ENCODE measurements at places on chromosomes 2 and 18.

DNA sequence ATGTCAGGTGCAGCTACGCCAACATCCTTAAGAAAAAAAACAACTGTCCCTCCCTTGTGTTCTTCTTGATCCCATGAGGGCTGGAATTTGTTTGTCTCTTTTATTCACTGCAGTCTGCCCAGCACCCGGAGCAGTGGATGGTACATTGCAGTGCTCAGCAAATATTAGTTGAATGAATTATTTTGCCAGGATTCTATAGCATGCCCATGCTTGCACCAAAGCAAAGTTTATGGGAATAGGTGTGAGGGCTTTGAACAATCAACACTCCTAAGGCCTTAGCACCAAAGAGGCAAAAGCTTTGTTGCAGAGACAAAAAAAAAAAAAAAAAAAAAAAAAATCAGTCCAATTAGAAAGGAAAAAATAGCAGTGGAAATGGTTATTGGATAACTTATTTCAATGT, 28.7 kb upstream of the DCC start:
- no peak for DNase-seq

GRCh38 chr2:219624565-219624964, 2.9 kb upstream of the SLC4A3 start:
- DNase-seq = no peak

GRCh38 chr2:101105654-101106053, 45.5 kb downstream of the TBC1D8 start:
- DNase-seq = no peak

GRCh38 chr2:130251873-130252620, 53.8 kb upstream of the TUBA3E start:
- DNase-seq = no peak

DNA sequence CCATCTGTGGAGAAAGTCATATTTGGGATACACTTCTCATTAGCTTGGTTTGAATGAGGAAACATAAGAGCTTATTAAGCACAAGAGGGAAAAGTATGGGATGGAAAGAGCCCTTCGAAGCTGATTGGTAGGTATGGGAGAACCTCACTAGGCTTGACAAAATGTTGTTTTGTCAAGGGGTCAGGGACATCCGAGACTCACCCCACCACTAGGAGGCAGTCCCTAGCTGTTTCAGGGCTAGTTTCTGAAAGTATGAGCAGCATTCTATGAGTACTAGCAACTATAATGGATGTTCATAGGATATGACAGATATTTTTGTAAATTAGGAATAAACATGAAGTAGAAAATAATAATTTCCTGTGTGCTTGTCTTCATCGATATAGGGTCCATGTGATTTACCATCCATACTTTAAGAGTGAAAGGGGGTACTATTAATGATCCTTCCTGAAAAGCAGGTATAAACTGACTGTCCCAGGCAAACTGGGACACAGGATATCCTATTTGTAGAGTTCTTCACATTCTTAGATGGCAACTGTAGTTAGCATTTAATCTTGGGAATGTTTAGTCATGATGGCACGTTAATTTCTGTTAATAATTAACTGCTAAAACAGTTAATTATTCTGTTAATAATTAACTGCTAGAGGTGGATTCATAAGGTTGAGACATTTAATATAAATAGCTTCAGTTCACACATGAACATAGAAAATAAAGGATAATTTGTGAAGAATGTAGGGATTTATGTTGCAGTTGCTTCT, 28.4 kb downstream of the OTX1 start:
- DNase-seq = no peak

GRCh38 chr2:218618102-218618860, 10.6 kb downstream of the PLCD4 start:
- DNase-seq = no peak

DNA sequence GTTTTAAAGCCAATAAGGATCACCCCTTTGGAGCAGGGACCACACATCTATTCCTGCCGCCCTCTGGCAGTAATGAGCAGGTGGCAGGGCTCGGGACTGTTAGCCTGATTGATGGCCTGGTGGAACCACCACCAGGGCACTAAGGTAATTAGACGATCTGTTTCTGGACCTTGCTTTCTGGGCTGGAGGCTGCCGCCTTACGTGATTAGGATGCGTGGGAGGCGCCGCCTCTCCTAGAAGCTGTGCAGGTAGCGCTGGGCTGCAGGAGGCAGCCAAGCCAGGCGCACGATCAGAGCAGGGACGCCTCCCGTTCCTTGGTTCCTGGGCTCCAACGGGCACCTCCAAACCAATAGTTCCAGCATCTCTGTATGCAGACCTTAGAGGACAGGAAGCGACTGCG, 242.6 kb upstream of the RAB12 start:
- DNase-seq = no peak

- no peak for DNase-seq
Measured at GRCh38 chr2:64213532-64214275, 69.5 kb upstream of the PELI1 start.

DNA sequence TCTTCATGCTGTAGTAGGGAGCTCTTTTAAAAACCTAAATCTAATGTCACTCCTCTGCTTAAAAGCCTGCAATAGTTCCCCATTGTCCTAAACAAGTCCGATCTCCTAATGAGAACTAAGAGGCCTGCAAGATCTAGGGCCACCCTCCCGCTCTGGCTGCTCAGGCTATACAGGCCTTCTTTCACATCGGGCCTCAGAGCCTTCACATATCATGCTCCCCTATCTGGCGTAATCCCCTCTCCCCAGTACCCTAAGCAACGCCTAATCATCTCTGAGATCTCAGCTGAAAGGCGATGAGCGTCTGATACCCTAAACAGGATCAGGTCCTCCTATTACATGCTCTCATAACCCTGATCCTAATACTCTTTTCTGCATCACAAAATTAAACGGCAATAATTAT, 1.9 kb downstream of the MAP4K3 start:
- no peak for DNase-seq

GRCh38 chr2:39845460-39846146, 66.5 kb upstream of the THUMPD2 start:
- DNase-seq = no peak

GRCh38 chr2:197515315-197515738, 539 bp upstream of the MOB4 start:
- peak; percentile 54 for DNase-seq

DNA sequence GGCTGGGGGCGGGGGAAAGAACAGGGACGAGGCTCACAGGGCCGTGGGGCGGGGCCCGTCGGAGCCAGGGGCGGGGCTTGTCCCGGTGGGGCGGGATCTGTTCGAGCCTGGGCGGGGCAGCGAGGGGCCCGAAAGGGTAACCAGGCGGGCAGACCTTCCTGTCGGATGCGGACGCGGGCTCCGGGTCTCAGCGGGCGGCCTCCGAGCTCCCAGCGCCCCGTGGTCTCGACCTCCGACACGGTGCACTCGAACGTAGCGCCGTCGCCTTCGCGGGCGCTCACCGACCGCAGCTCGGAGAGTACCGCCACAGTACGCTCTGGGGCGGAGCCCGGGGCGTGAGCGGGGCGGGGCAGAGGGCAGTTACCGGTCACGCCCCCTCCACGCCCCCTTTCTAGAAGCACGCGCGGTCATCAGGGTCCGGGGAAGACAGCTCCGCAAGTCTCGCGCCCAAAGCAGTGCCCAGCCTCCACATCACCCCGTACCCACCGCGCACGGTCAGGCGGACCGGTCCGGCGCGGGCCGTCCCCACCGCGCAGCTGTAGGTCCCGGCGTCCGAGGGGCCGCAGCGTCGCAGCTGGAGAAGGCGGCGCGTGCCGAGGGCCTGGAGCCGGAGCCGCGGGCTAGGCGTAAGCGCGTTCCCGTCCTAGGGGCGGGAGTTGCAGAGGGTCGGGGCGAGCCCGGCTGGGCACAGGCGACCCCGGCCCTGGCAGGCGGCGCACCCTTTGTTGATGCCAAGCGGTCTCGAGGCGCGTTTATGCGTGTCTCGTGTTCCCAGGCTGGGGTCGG, 8.7 kb downstream of the TMEM198 start:
- peak; percentile 83 for DNase-seq

- no peak for DNase-seq
Measured at GRCh38 chr2:24448797-24449196, 42.3 kb upstream of the NCOA1 start.

DNA sequence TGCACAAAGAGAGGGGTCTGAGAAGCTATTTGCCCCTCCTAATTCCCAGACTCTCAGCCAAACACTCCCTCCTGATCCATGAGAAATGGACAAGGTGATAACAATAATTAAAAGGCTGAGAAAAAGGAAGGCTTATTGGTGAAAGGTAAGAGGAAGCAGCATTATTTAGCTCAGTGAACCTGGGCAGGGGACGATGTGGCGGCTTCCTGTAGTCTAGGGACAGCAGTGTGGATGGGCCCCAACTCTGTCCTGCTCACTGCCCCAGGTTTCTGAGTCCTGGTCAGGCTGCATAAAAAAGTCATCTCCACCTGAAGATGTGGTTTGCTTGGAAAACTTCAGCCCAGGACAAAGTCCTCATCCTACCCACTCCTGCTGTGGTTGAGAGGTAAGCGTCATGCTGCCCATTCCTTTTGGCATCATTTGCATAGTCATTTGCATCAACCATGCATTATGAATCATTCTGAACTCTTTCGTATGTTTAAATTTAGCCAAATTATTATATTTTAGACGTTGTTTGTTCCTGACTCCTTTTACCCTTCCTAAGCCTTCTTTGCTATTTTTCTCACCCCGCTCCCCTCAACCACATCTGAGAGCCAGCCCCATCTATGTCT, 126.8 kb downstream of the CLIP4 start:
- DNase-seq = no peak

DNA sequence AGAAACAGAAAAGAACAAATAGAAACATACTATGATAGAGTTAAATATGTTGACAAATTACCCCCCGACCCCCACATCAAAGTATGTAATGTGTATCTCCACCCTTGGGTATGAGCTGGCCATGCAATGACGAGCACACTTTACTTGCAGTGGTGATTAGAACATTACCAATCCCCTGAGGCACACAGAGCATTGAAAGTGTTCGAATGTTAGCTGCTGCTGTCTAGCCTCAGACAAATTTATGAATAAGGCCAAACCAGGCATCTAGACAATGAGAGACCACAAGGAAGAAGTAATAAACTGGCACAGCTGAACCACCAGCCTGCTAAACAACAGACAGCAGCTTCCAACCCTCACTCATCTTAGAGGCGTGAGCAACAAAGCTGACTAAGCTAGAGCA, 380.5 kb downstream of the DSEL start:
- no peak for DNase-seq

DNA sequence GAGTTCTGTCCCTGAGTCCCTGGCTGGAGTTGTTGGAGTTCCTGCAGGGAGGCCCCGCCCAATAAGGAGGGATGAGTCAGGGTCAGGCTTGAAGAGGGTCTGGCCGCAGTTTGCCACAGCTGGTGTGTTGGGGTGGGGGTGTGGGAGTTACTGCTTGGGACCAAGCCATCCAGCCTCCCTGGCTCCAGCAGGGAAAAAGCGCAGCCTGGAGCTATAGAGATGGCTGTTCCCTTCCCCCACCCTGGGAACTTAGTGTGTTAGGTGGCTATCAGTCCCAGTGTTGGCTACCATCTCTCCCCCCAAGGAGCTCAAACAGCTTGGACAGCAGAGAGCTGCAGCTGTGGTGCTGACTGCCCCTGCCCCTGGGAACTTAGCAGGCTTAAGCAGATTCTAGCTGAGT, 13.2 kb upstream of the TANK start:
- DNase-seq = no peak

DNA sequence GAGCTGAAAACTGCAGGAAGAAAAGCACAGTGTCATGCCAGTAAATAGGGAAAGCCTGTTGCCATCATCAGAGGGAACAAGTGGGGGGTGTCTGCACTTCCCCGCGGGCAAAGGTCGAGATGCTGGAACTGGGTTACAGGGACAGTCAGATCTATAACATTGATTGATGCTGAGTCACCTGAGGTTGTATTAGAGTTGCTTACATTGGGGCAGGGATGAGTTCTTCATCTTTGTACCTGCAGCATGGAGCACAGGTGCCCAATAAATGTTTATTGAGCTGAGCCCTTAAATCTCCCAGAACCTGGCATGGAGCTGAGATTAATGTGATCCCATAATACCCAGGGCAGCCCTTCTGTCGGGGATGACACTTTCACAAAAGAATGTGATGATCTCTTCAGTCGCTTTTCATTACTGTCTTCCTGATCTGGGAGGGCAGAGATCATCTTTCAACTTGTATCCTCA, 5.9 kb upstream of the RNF152 start:
- no peak for DNase-seq

GRCh38 chr2:27306573-27307286, 1.5 kb downstream of the UCN start:
- no peak for DNase-seq

DNA sequence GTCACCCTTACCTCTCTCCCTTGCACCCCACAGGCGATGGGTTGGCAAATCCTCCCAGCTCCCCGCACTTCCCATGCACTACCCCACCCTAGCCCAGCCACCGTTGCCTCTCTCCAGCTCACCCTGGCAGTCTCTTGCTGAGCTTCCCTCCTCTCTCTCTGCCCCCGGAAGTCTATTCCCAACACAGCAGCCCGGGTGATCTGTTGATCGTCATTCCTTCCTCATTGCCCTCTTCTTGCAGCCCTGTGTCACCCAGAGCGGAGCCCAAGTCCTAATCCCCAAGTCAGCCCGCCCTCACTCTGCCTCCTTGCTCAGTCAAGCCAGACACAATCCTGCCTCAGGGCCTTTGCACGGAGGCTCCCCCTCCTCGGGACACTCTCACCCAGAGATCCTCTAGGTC, 55.2 kb downstream of the CIB4 start:
- no peak for DNase-seq

GRCh38 chr2:241770185-241770935, 6.3 kb upstream of the GAL3ST2 start:
- DNase-seq = no peak

GRCh38 chr2:239917125-239917956, 107.8 kb downstream of the NDUFA10 start:
- DNase-seq = no peak

DNA sequence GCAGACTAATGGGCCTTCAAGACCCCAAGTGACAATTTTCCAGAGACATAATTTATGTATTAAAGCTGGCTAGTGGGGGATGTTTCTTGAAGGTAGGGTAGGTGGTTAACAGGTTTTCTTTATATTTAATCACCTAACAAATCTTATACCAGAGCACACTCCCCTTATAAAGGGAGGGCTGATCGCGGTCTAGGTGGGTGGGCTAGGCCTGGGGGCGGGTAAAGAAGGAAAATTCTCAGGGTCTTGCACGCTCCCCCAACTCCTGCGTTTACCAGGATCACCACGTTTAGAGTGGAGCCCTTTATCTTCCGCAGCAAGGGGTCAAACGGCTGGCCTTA, 19.9 kb upstream of the CXXC1 start:
- DNase-seq = no peak

GRCh38 chr2:11406958-11407381, 59.0 kb downstream of the E2F6 start:
- no peak for DNase-seq

DNA sequence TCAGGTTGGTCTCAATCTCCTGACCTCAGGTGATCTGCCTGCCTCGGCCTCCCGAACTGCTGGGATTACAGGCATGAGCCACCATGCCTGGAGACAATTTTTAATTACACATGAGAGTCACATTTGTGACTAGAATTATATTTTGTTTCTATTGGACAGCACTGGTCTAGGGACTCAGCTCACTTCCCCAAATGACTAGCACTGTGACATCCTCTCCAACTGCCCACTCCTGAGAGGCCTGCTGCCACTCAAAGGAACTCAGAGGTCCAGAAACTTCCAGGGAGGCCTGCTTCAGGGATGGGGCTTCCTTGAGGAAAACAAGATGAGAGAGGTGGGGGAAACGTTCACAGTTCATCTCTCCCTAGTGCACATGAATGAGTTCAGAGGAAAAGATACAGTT, 29.5 kb downstream of the TMEM163 start:
- DNase-seq = no peak

GRCh38 chr2:109409321-109410038, 204.3 kb downstream of the SEPTIN10 start:
- no peak for DNase-seq

Data from hypothalamus (tissue), 51 donors.